Renal cortex interstitium (tissue), 15 donors: ENCODE measurements at places on chromosomes 11 and 22.

- DNase-seq, result no peak
Measured at GRCh38 chr11:74380746-74381439, 17.3 kb downstream of the PGM2L1 start.

- DNase-seq, result no peak
Measured at GRCh38 chr22:32729412-32729811, 72.1 kb upstream of the TIMP3 start.

GRCh38 chr11:112398798-112399478 lies 138.3 kb upstream of the PLET1 start:
- no peak for DNase-seq

DNA sequence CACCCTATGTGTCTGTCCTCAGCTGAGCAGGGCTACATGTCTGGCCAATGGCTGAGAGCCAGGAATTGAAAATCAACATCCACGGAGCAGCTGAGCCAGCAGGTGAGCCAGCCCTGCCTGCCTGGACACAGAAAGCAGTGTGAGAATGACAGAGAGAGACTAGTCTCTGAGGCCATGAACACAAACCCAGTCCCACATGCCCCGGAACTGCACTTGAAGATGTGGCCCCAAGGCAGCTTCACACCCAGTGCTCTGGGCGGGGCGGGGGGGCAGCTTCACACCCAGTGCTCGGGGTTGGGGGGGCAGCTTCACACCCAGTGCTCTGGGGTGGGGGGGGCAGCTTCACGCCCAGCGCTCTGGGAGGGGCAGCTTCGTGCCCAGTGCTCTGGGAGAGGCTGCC lies 37.6 kb downstream of the TRMU start:
- DNase-seq, result no peak

- DNase-seq, result no peak
Measured at GRCh38 chr11:18878211-18878610, 61.0 kb downstream of the MRGPRX1 start.

GRCh38 chr11:62026739-62027370 lies 59.4 kb upstream of the FTH1 start:
- DNase-seq, result no peak

DNA sequence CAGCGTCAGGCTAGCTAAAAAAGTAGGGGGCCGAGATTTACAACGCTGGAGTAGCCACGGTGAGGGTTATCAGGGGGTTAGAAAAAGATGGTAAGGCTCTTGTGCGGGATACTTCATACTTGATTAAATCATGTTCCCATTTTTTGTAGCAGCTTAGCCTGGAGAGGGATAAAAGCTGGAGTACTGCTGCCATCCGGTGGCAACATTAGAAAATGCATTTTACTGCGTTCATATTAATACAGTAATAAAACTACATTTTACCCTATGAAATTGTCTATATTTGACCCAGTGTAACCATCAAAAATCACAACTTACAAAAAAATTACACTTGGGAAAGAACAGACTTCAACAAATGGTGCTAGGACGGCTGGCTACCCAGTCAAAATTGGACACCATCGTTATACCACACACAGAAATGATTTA lies 17.3 kb downstream of the RPUSD4 start:
- no peak for DNase-seq

GRCh38 chr22:37079668-37080171 lies 28.2 kb downstream of the KCTD17 start:
- no peak for DNase-seq
